ENCODE measurements at places on chromosomes 12 and 14.

DNA sequence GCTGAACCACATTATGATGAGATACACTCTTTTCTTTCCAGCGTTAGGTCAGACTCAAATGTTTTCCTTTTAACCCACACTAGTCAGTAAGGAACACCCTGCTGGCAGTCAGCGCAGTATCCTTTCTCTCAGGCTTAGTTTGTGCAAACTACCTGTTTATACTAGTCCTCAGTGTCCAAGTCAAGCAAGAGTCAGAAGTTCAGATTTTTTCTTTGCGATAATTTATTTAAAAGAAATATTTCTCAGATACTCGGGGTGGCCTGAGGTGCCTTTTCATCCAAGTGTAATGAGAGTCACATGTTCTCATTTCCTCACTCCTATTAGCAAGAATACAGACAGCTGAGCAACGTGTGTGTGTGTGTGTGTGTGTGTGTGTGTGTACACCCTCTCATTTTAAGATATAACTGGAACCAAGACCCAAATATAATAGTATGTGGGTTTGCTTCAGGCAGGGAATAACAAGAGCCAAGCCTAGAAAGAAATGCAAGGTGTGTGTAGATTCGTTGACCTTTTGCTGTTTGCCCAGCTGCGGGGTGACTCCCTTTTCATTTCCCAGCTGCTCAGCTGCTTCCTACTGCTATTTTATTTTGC, 182.7 kb downstream of the KICS2 start:
- DNase-seq: no peak

DNA sequence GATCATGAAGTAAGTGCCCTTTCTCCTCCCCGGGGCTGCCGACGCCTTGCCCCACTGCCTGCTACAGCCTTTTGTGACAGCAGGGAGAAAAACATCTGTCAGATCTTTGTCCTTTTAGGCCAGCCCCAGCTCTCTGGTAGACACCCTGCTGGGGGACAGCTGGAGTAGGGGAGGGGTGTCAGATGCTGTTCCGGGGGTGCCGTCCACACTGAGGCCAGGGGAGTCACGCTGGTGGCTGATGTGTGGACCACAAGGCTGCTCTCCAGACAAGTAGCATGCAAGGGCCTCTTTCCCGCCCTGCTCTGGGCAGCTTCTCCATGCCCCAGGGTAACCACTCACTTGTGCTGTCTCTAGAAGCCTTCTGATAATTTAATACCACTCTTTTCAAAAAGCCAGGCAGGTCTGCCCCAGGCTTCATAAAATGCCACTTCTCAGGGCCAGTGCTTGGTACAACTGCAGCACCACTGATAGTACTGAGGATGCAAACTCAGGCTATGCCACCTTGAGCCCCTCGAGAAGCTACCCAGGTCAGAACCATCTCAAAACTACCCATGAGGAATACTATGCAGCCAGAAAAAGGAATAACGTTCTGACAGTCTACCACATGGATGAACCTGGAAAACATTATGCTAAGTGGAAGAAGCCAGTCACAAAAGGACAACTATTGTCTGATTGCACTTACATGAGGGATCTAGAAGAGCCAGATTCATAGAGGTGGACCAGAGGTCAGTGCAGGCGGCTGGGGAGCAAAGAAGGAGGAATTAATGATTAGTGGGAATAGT, 66.0 kb upstream of the RIN3 start:
- no peak for DNase-seq

DNA sequence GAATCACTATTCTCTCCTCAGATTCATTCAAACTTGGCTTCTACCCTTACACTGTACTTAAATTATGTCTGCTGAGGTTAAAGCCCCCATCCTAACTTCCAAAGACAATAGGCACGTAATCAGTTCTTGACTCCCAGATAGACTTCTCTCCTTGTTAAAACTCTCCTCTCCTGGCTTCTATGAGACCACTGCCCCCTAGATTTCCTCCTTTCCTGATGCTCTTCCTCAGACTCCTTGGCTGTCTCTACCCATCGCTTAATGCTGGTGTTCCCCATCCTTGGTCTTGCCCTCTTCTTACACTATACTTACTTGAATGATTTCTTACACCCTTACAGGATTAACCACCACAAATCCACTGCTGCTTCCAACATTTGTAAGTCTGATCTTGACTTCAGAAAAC, 32.8 kb downstream of the TC2N start:
- DNase-seq: no peak

GRCh38 chr12:6684609-6685008, 4.6 kb downstream of the ZNF384 start:
- DNase-seq: no peak

Measured in stimulated activated CD4-positive, alpha-beta T cell treated with anti-CD3 and anti-CD28 coated beads, Interleukin-4, amount 100 ng/mL, for 48 hours (primary cell).